ENCODE measurements at places on chromosomes 7 and 10.

GRCh38 chr10:16944986-16945385, 127.8 kb upstream of the RSU1 start:
- no peak for DNase-seq

DNA sequence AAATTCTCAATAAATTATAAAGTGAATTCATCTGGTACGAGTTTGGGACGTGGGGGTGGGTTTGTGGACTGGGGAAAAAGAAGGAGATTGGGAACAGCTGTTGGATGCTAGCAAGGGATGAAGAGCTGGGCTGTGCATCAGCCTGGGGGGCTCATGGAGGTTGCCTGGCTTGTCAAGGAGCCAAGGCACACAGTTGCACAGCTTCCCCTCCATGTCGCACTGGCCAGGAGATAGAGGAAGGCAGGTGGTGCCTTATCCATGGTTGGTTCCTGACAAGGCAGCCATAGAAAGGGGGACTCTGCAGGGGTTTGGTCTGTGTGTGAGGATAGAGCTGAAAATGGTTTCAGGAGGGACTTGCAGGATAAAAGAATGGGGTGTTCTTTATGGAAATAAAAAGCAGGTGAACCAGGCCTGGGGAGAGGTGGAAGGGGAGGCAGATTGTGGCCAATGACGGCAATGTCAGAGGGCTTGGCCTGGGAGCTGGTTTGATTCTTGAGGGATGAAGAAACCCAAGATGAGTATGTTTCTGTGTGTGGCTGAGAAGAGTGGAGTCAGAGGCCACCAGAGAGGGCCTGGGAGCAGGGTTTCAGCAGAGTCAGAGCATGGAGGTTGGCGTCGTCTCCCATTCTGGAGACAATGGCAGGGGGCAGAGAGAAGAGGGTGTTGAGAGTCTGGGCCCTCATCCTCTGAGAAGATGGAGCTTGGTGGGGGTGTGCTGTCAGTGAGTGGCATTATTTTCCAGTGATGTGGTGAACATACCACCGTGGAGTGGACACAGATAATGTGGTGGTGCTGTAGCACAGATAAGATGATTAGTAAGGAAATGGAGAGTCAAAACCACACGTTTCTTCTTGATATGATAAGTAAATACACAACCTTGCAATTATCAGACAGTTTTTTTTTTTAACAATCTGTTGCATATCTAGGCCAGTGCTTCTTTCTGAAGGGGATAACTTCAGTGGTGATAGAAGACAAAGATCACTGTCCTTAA, 108.2 kb downstream of the PTPN20 start:
- DNase-seq = no peak

DNA sequence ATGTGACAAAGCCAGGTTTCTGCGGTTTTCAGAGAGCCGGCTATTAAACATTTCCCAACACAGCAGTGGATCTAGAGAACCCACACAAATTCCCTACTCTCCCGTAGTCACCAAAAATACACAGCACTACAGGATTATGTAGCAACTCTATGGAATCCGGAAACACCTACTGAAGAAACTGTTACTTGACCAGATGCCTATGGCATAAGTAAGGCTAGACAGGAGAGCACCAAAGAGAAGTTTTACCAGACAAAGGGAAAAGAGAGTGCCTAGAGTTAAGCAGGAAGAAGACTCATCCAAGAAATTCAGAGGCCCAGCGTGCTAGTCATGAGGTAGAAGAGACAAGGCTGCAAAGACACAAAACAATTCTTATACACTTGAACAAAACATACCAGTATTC, 321.1 kb downstream of the PARD3 start:
- DNase-seq = no peak

DNA sequence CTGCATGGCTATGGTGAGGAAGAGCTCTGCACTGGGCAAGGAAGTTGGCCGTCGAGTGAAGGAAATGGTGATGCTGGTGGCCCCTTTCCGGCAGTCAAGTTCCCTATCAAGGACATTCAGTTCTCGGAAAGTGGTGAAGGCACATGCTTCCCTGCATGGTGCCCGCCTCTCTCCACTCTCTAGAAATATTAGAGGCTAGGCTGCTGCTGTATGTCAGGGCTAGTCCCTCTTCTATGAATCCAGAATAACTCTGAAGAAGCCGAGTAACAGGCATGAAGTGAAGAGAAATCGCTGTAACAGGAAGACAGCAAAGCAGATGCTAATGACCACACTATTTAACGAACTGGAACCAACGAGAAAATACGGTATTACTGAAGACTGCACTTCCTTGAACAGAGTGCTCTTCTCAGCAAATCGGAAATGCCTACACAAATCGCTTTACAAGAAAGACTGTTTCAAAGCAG, 5.4 kb downstream of the IDI1 start:
- DNase-seq = peak; percentile 59

GRCh38 chr10:3502673-3503072, 282.3 kb downstream of the KLF6 start:
- DNase-seq = no peak

GRCh38 chr7:23372611-23373010, 73.5 kb downstream of the MALSU1 start:
- DNase-seq = no peak

GRCh38 chr7:144388950-144389349, 14.5 kb downstream of the NOBOX start:
- DNase-seq = no peak

GRCh38 chr7:41107938-41108448, 594.9 kb downstream of the INHBA start:
- no peak for DNase-seq

DNA sequence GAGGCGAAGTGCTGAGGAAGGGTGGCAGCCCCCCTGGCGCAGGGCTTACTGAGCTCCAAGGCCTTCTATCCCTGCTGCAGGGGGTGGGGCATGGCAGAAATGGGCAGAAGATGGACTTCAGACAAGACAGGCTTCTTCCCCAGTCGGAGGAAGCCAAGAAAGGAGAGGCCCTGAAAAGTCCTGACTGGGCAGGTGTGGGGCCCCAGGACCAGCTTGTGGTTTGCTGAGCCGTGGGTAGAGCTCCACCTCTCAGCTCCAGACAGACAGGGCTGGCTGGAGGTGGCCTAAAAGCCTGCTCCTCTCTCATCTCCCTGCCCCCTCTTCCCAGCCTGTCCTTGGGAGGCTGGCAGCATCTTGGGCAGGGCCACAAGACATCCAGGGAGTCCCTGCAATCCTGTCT, 67.7 kb downstream of the C10orf105 start:
- no peak for DNase-seq

GRCh38 chr10:101257491-101257890, 28.2 kb upstream of the LBX1 start:
- no peak for DNase-seq

- DNase-seq = no peak
These were observed 113.3 kb downstream of the CPEB3 start for GRCh38 chr10:92177546-92177945.

DNA sequence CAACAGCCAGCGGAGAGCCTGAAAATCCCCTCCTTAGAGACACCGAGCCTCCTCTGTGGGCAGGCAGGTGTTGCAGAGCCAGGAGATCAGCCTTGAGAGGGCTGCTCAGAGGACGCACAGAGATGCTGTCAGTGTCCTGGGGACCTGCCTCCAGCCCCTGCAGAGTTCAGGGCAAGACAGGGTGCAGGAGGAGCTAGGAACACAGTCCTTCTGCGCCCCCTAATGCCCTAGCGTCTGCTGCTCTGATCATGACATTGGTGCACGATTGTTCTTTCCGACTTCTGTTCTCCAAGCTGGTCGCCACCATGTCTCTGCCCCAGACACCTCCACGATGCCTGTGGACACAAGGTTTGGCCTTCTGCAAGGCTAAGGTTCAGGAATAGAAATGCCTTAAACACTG, 613.7 kb upstream of the MKI67 start:
- no peak for DNase-seq

- no peak for DNase-seq
These were observed 975.8 kb upstream of the LRRTM3 start for GRCh38 chr10:65950075-65950474.

DNA sequence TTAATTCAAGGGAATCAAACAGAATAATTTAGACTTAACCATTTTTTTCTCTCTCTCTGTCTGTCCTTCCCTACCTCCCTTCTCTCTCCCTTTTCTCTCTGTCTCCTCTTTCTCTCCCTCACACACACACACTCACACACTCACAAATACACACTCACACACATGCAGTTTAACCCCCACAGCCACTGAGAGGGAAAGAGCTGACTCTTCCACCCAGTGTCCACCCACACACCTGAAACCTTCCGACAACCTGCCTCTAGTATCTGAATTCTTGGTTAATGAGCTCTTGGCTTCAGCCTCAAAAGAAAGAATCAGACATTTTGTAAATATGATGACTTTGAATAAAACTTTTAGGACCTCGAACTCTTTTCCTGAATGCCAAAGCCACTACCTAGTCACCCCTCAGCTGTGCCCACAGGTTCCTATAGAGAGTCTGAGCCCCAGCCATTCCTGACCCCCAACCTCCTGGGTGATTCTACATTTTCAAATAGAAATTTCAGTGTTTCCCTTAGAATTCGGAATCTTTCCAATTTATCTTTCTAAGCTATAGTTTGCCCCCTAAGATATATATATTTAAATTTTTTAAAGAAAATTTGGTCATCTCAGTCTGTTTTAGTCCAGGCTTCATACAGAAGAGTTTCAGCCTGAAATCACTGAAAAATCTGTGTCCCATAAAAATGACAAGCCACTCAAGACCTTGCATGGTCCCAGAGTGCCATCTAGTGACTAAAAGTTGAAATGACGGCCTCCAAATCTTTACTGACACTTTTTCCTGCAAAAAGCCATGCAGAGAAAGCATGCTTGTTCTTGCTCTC, 202.8 kb downstream of the IPMK start:
- no peak for DNase-seq

DNA sequence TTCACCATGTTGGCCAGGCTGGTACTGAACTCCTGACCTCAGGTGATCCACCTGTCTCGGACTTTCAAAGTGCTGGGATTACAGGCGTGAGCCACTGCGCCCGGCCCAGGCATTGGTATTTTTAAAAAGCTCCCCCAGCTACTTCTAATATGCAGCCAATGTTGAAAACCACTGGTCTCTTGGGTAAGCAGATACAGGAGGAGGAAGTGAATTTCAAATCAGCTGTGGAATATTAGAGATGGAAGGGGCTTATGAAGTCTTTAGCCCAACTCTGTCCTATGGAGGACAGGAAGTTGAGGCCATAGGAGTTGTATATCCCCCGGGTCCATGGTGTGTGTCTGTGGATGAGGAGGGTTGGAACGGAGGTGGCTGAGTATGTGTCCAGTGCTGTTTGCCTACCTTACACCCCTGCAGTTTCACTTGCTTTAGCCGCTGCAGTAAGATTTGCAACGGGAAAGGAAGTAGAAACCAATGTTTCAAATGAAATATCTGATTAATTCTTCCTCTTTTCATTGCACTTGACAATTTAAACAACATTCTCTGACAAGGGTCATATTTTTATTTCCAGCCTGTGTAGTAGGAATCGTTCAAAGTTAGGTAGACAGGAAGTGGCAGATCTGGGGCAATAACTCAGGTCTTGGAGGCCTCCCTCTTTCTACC, 3.4 kb downstream of the PDE6C start:
- no peak for DNase-seq

- no peak for DNase-seq
These were observed 3.4 kb downstream of the PHYH start for GRCh38 chr10:13296476-13296875.

DNA sequence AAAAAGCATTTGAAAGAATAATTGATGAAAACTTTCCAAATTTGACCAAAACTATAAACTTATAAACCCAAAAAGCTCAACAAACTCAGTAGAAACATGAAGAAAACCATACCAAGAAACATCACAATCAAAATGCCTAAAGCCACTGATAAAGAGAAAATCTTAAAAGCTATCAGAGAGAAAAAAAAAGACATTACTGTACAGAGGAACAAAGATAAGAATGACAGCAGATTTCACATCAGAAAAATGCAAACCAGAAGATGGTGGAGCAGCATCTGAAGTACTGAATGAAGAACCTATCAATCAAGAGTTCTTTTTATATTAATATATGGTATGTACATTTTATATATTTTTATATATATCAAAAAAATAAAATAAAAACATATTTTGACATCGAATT, 2.4 kb upstream of the GPAM start:
- DNase-seq = no peak

- no peak for DNase-seq
These were observed 429.9 kb upstream of the KLF6 start for GRCh38 chr10:4214908-4215307.

DNA sequence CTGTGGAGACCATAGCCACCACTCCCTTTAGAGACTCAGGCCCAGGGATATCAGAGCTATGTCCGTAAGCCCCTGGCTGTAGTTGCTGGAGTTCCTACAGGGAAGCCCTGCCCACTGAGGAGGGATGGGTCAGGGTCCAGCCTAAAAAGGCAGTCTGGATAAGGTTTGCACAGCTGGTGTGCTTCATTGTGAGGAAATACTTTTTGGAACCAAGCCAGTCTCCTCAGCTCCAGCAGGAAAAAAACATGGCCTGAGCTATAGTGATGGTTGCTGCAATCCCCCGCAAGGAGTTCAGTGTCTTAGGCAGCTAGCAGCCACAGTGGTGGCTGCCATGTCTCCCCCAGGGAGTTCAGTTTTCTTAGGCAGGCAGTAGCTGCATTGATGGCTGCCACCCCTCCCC, 52.6 kb upstream of the CYP2C8 start:
- no peak for DNase-seq

DNA sequence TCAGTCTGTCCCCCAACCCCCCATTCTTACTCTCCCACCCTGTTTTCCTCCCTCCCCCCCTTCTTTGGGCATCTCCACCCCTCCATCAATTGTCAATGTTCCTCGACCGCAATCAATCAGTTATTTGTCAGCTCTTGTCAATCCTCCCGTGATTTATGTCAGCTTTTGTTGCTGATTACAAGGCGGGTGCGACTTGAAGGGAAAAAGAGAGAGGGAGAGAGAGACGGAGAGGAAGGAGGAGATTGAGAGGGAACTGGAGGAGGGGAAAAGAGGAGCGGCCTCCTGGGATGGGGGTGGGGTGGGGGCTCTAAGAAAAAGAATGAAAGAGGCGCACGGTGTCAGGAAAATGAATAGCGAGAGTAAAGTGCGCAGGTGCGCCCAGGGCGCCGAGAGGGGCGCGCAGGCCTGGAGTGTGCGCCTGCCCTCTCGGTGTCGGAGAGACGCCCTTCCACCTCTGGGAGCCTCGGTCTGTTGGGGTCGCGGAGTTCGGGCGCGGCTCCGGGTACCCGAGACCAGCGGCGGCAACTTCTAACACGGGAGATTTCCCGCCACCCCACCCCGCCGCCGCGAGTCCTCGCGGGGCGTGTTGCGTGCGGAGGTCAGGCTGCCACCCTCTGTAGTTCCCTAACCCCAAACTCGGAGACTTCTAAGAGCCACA, 1.1 kb upstream of the ZNF503 start:
- DNase-seq = no peak

DNA sequence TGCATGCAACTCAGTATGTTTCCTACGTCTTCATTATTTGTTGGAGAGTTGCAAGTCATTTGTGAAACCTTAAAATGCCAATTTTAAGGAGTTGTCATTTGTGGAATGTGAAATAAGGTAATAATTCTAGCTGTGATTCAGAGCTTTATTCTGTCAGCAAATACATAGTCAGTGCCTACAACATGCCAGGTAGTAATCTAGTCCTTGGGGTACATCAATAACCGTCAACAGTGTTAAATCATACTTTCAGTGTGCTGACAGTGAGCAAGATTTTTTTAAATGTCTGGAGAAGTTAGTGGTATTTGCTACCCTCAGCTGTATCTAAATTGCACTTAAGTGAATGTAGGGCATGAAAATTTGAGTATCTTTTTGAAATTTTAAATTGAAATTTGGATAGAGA, 36.7 kb downstream of the MPLKIP start:
- no peak for DNase-seq

Measured in CD4-positive, alpha-beta T cell treated with Interleukin-15 for 1 hour (primary cell).